ENCODE measurements at places on chromosomes 6 and 20.

DNA sequence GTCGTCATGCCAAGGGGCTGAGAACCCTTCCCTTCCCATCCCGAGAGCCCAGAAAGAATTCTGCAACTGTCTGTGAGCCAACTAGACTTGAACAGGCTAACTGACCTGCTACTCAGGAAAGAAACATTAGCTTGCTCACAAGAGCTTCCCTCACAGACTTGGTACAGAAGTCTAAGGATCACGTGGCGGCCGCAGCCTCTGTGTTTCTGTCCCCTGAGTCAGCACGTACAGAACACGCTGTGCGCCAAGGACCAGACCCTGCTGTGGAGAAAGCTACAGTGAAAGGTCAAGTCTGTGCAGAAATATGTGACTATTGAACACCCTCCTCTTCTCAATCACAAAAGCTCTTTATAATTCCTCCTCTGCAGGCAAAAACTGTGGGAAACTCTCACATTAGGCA, 151.3 kb upstream of the QKI start:
- DNase-seq, result no peak

DNA sequence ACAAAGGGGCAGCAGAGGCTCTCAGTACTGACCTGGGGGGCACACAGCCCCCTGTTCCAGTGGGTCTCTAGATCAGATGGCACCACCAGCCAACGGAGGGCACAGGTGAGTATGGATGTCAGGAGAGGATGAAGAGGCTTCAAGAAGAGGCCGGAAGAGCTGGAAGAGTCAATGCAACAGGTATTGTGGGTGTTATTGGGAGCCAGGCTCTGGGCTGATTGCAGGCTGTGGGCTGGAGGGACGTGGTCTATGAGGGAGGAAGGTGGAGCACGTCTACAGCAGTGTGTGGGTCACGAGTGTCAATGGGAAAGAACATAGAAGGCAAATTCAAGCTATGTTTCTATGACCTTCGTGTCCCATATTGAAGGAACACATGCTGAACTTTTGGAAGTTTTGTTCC, 18.8 kb upstream of the TAGAP start:
- DNase-seq, result no peak

DNA sequence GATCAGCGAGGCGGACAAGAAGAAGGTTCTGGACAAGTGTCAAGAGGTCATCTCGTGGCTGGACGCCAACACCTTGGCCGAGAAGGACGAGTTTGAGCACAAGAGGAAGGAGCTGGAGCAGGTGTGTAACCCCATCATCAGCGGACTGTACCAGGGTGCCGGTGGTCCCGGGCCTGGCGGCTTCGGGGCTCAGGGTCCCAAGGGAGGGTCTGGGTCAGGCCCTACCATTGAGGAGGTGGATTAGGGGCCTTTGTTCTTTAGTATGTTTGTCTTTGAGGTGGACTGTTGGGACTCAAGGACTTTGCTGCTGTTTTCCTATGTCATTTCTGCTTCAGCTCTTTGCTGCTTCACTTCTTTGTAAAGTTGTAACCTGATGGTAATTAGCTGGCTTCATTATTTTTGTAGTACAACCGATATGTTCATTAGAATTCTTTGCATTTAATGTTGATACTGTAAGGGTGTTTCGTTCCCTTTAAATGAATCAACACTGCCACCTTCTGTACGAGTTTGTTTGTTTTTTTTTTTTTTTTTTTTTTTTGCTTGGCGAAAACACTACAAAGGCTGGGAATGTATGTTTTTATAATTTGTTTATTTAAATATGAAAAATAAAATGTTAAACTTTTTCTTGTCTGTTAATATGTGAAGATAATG, 2.2 kb downstream of the HSPA1B start:
- DNase-seq, result no peak

DNA sequence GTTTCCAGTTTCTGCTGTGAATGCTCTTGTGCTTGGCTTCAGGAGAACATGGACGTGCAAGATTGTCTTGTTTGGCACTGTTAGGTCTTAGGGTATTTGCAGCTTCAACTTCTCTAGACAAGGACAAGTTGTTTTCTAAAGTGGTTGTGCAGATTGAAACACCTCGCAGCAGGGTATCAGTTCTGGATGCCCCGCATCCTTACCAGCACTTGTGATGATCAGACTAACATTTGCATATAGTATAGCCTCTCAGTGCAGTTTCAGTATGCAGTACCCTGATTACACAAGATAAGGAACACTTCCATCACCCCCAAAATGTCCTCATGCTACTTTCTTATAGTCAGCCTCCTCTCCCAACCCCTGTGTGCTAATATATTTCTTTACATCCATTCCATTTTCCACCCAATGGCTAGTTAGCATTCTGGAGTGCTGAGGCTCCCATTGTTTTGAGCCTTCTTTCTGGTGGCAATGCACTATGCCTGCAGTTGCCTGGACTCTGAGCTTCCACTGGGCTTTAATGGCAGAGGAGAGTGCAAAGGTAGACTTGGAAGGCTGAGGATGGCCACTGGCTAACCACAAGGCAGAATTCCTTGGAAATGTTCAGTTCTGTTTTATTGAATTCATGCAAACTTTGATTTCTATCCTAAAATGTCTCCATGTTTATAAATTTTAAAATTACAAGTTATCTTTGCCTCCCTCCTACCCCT, 35.4 kb downstream of the KIF3B start:
- no peak for DNase-seq

- DNase-seq, result no peak
These were observed 45.3 kb downstream of the CLIC5 start for GRCh38 chr6:45970326-45970725.

GRCh38 chr20:56433880-56434255, 21.8 kb downstream of the CASS4 start:
- DNase-seq, result peak; percentile 80

DNA sequence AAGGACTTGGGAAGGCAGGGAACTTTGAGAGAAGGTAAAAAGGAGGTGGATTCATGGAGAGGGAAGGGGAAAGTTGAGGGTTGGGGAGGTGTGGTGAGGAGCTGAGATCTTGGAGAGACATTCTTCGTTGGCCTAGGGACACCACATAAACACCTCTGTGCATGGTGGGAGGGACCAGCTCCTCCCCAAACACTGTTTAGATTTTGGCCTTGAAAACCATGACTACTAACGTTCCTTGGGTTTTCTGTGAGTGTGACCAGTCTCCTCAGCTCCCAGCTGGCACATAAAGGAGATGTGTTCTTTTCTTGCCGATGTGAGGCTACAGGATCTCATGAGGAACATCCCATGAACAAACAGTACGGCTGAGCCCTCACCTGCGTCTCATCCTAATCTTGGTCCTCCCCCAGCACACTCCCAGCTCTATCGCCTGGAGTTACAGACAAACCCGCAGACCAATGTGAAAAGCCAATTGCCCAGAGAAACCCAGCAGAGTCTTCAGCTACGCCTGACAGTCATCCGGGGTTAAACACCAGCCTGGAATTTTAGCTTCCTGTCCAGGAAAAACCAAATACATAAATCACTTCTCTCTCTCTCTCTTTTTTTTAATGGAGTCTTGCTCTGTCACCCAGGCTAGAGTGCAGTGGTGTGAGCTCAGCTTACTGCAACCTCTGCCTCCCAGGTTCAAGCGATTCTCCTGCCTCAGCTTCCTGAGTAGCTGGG, 22.0 kb upstream of the DDR1 start:
- peak; percentile 39 for DNase-seq

DNA sequence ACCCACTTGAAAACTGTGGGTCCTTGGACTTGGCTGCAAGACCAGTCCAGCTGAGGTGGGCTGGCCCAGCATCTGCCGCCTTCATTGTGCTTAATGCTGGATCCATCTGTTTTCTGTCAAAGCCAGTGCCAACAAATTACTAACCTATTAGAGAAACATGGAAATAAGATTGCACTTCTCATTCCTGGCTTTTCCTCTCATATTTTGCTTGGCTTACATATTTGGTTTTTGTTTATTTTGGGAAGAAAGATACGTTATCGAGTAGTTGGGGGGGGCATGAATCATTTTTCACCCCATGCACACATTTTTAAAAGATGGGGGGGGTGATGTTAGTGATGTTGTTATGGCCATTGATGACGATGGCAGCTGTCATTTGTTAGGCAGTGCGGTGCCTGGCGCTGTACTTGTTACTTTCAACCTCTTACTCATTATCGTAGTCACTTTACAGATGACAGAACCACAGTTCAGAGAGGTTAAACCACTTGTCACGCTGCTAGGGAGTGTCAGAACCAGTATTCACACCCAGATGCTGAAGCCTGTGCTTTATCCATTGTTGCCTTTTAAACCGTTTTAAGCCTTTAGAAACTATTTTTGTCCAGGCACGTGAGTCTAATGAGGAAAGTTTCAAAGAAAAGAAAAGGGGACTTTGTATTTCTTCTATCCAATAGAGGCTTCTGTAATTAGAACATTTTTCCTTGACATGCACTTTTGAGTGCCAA, 180.0 kb downstream of the TMEM242 start:
- DNase-seq, result peak; percentile 75

DNA sequence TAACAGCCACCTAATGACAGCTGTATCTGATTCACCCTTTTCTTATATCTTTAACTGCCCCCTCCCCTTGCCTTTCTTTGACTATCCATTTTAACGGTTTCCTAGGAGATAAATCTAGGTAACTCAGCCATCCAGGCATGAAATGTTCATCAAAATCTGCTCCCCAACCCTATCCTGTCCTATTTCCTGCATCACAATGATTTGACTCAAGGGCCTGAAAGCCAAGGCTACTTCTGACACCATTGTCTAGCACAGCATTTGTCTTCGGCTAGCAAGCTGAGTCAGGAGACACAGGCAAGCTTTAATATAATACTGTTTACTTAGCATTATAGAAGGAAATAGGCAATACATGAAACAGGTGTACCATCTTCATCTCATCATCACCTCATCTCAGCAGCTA, 31.6 kb upstream of the MANEA start:
- no peak for DNase-seq

DNA sequence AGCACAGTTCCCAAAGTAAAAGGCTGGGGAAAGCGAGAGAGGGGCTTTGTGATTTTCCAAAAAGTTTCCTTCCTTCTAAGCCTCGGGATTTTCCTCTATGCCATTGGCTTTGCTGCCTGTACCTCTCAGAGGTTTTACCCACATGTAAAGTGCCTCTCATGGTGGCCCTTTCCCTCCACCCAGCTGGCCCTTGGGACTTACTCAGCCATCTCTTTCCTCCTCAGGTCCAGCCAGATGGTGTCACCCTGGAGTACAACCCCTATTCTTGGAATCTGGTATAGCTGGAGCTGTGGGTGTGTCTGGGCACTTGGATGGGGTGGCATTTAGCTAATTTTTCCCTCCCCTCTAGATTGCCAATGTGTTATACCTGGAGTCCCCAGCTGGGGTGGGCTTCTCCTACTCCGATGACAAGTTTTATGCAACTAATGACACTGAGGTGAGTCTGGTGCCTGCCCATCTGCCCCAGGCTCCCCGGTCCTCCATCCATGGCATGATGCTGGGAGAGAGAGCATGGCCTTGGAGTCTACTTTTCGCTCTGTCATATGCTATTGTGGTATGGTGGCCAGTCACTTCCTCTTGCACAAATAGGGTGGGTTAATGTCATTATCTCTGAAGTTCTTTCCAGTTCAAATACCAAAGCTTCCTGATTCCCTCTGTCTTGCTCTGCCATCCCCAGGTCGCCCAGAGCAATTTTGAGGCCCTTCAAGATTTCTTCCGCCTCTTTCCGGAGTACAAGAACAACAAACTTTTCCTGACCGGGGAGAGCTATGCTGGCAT, 1.1 kb downstream of the CTSA start:
- peak; percentile 77 for DNase-seq

DNA sequence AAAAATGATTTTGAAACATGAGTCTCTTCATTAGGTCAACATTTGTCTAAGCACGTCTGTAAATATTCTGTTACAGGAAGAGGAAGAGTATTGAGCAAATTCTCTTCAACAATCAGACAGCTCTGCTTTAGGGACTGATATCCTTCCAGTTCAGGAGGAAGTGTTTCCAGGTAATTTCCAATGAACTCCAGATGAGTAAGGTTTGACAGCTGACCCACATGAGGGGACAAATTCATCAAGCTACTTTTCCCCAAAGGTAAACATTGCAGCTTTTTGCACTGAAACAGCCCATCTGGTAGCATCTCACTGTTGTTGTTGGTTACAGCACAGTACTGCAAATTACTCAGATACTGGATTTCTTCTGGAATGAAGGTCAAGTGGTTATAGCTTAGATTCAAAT, 18.1 kb downstream of the ENPP1 start:
- DNase-seq, result no peak

- peak; percentile 73 for DNase-seq
These were observed 88.3 kb upstream of the COL21A1 start for GRCh38 chr6:56335726-56336125.

DNA sequence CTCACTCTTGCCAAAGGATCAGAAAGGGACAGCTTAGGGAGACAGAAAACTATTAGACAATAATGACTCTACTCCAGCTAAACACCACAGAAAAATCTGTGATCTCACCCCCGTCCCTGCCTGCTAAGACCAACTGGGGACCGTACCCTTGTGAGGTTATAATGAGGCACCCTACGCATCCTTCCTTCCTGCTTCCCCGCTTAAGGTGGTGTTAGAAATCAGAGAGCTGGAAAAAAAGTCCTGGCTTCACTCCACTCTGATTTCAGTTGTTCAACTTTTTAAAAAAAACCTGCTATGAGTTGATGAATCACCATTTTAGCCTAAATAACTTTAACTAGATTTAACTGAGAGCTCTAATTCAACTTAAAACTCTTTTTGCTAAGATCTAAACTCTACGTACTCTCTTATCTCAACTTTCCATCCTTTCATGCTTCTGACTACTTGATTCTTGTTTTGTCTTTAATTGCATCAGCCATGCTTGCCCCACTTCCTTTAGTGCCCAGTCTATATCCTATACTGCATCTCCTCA, 35.8 kb upstream of the TMEM14A start:
- no peak for DNase-seq

- DNase-seq, result no peak
These were observed 38.7 kb downstream of the LAMA4 start for GRCh38 chr6:112215488-112216284.

GRCh38 chr6:109081516-109082187, 13.0 kb downstream of the SESN1 start:
- no peak for DNase-seq

DNA sequence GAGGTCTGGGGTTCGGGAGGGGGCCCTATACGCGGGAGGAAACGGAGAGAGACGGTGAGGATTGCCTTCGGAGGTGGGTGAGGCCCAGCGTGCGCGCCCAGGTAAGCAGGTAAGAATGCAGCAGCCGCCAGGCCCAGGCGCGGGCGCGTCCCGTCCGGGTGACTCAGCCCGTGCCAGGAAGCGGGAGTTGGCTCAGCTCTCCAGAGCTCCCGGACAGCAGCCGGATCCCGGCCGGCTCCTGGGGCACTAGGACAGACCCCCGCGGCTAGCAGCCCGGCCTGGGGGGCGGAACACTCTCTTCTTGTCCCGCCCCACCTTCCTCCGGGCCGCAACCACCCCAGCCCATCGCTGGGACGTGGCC, 1.5 kb upstream of the MDFI start:
- DNase-seq, result no peak

DNA sequence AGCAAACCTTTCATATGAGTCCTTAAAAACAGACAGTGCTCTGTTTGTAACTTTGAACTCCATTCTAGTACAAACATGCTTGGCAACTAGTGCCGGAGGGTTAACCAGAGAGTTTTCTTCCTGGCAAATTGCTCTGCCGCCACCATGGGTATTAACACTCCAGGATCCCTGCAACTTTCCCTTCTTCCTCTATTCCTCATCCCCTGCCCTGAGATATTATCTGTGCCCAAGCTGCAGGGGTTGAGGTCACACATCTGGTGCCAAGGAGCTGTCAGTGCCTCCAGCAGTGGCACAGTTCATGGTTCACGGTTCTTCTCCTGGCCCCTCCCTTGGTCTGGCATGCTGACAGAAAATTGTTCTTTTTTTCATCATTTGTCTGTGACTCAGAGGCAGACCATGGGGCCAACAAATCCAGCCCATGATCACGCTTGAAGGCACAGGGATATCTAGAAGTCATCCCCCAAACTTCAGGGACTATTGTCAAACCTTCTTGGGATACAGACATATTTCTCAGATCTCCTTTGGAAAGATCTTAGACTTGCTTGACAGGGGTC, 77.5 kb downstream of the ATXN1 start:
- DNase-seq, result peak; percentile 65
